Activated T-cell treated with anti-CD3 and anti-CD28 coated beads, Interleukin-2, amount 50 U/mL, for 72 hours (primary cell): ENCODE measurements at places on chromosomes 2 and 18. TPM values are rescaled to one million over a fixed set of nuclear protein-coding genes. Genes with fewer than 3 reads are reported as not detected.

- no peak for DNase-seq
These were observed 86.8 kb upstream of the SP3 start for GRCh38 chr2:174051741-174052583.

DNA sequence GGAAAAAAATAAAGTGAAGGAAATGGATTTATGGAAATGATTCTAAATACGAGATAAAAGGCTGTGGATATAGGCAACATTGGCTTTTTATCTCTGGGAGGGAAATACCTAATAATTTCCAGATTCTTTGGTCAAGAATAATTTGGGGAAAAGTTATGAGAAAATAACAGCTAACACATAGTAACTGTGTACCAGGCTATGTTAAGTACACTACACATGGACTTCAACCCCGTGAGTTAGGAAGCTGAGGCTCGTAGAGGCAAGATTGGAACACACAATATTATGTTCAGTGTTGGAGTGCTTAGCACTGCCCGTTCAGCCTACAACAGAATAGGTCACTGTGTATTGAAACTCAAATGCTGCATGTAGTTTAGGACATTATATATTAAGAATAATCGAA lies 34.3 kb upstream of the GPD2 start:
- DNase-seq: no peak

DNA sequence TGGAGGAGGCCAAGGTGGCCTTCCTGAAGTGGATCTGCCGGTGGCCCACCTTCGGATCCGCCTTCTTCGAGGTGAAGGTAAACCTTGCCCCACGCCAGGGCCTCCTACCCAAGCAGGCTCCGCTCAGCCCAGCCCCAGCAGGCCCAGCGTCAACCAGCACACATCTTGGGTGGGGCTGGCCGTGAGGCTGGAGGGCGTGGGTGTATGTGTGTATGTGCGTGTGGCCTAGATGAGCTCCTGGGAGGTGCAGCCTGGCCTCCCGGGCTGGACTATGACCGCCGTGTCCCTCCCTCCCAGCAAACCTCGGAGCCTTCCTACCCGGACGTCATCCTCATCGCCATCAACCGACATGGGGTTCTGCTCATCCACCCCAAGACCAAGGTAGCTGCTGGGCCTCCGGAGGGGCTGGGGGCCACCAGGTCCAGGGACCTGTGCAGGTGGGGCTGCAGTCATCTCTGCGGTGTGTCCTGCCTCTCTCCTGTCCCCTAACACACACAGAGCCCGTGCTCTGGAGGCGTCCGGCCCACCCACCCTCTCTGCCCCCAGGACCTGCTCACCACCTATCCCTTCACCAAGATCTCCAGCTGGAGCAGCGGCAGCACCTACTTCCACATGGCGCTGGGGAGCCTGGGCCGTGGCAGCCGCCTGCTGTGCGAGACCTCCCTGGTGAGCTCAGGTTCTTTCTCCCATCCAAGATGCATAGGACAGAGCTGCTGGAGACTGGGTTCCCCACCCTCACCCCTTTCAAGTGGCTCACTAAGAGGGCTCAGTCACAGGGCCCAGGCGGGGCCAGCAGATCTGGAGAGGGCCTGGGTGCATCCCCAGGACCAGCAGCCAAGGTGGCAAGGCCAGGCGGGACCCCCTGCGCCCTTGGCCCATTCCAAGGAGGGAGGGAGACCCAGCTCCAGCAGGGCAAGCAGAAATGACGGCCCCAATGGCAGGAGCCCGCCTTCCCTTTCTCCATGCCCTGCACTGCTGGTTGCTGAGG lies 9.4 kb upstream of the GPR17 start:
- no peak for DNase-seq

DNA sequence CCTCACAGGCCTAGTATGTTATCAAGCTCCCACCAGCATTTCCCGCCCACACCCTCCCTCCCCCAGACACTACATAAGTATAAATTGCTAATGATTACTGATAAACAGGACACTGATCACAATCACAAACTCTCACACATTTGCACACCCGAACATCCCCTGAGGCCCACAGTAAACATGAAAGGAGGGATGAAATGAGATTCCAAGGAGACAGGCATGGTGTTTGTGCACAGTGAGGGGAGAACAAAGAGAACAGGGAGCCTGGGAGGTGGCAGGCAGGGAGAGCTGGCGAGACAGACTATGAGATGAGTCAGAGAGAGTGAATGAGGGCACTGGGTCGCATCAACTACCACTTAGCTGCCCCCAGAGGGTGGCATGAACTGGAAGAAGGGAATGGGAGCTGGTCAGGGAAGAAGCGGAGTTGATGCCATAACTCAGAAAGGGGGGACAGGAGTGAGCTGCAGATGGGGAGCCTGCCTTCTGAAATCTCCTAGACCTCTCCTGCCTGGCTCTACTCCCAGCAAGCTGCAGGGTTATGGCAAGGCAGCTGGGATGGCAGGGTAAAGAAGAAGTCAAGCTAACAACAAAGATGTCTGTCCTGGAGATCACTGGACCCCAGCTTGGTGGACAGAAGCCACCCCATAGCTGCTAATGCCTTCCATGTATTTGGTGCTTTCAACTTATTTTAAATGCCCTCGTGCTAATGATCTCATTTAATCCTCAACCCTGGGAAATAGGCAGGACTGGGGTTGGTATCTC lies 5.1 kb downstream of the KIF3C start:
- DNase-seq: no peak

- no peak for DNase-seq
These were observed 8.8 kb upstream of the ZNF516 start for GRCh38 chr18:76503649-76504386.

DNA sequence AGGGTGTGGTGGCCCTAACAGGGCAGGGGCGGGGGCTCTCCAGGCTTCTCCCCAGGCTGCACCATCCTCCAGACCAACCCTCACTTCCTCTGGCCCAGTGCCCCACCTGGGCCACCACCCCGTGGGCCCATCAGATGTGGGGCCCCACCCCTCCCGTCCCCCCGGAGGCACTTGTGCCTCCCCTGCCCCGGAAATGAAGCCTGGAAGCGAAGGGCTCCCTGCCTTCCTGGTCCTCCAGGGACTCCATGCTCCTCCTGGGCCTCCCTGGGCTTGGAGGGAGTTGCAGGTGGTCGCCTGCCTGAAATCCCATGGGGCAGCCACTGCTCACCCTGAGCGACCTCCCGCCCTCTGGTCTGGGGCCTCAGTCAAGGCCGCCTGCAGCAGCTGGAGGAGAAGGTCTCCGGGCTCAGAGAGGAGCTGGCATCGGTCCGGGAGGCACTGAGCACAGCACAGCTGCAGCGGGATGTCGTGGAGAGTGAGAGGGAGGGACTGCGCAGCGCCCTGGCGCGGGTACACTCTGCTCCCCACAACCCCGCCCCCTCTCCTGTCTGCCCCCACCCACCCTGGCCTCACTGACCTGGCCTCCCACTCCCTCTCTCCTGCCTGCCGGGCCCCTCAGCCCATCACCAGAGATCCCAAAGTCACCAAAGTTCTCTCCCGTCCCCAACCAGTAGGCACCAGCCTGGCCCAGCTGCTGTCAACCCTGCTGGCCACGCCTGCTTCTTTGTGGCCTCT lies 28.0 kb downstream of the CROCC2 start:
- DNase-seq: no peak

DNA sequence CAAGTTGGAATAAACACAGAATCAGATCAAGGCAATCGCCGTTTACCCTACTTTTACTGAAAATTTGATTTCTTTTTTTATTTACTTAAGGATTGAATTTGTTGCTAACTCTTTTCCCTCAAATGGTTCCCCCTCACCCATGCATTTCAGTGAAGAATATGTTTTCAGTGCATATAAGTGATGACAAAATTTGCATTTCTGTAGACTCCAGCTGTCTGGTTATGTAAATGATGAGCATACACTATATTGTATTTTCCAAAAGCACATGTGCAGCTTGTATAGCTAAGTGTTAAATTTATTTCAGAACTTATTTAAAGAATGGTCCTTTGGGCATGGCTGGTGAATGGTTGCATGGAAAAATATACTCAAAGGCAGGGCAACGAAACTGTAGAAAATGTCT lies 437.7 kb downstream of the PTPRM start:
- no peak for DNase-seq

DNA sequence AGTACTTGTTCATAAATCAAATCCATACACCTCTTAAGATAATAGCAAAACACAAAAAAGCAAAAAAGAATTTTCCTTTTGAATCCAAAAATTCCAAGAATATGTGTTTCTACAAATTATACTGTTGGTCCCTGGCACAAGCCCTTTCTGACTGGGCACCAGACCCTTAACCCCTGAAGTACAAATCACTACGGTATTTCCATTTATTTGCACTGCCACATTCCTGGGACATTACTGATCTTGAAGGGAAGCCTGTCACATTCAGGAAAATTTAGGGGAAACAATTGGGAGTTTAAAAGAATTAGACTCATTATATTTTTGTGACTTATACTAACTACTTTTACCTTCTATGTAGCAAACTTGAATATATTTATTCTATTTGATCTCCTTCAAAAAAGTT lies 98.8 kb downstream of the ZNF521 start:
- no peak for DNase-seq

DNA sequence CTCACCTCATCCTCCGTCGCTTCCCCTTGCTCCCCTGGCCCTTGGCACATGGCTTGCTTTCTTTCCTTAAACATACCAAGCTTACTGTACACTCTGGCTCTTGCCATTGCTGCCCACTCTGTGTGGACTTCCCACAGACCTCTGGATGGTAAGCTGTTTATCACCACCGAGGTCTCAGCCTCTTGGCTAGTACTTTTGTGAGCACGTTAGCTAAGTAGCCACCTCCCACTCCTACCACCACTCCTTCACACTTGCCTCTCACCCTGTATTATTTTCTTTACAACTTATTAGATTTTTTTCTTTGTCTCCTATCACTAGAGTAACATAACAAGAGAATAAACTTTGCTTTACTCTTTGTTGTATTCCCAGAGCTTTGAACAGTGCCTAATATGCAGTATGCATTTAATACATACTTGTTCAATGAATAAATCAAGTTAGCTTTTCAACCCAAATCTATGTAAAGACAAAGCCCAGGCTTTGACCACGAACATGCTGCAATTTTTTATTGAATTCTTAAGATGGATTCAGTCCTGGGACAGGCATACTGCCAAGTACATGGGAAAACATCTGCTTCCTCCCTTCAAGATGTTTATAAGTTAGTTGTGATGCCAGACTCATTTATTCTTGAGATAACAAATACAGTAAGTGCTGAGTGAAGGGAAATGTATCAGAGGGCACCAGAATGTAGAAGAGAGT lies 25.0 kb upstream of the MSGN1 start:
- no peak for DNase-seq

DNA sequence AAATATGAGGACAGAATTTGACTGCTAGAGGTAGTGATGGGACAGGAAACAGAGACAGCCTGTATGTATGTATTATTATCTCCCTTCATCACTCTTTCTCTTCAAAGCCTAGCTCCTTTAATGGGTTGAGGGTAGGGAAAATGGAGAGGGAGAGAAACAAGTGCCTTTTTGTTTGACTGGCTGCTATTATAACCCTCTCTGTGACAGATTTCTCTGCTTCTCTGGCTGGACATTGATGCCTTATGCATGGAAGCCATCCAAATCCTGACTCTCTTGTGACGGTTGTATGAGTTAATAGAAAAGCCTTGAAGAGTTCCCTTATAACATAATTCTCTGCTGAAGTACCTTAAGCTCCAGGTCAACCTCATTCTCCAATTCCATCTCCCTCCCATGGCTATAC lies 118.5 kb upstream of the COL5A2 start:
- no peak for DNase-seq

DNA sequence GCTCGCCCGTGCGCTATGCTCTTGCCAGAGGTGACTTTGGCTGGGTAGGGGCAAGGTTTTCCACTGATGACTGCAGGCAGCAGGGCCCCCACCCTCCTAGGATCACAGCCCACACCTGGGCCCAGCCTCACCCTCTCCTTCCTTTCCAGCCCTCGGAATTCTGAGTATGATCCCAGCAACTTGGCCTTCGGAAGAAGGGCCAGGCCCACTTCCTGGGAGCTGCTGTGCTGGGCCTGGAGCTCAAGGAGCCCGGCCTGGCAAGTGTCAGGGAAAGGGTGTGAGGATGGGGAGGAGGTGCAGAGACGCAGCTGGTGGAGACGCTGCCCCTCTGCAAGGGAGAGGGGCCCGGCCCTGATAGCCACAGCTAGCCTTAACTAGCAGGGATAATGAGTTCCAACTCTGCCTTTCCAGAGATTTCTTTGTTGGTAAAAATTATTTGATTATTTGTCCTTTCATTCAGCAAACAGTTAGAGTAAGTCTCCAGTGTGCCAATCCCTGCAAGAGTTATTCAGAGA lies 1.7 kb upstream of the CNDP1 start:
- no peak for DNase-seq

DNA sequence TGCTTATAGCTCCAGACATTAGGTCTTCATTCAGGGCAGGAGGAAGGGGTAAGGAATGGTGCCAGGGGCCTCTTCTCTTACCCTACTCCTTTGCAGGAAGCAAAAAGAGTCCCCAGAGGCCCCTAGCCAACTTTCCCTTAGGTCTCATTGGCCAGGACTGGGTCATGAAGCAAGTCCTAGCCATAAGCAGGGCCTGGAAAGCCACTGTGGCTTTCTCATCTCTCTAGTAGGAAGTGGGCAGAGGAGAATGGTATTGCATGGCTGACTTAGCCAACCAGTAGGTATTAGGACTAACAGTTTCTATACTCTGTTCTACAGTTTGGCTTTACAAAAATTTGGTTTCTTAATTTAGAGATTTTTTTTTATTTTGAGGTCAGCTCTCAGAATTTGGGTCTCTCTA lies 4.8 kb downstream of the FAM228A start:
- DNase-seq: no peak

GRCh38 chr18:37476182-37476581 lies 89.4 kb downstream of the CELF4 start:
- peak; percentile 39 for DNase-seq

DNA sequence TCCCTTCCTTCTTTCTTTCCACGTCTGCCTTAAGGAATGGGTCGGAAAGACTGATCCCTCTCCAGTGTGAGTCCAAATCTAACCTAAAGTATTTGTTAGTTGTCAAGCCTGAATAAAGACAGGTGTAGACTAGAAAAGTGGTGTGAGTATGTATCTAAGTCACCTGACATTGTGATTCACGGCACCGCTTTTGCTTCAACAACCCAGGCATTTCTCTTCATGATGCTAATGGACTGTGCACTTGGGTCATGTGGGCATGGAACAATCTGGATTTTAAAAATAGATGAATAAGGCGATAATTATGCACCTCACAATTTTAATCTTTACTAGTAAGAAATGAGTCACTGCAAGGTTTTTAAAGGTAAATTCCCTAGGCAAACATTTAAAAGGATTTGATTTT lies 107.5 kb downstream of the LIPG start:
- no peak for DNase-seq

The FECH gene
- total RNA-seq: 32.6 TPM

The SS18 gene
- 58.6 TPM for total RNA-seq

The PTRHD1 gene
- 25.5 TPM for total RNA-seq

The TBR1 gene
- 0.05 TPM for total RNA-seq

The NEURL3 gene
- 4.4 TPM for total RNA-seq

The TSGA10 gene
- 14.5 TPM for total RNA-seq
